ENCODE measurements at places on chromosomes 1 and 21.

- peak; percentile 75 for DNase-seq
These were observed 7.5 kb upstream of the ZNF648 start for GRCh38 chr1:182069028-182069466.

GRCh38 chr1:162178432-162178831 is 108.9 kb downstream of the NOS1AP start:
- no peak for DNase-seq

DNA sequence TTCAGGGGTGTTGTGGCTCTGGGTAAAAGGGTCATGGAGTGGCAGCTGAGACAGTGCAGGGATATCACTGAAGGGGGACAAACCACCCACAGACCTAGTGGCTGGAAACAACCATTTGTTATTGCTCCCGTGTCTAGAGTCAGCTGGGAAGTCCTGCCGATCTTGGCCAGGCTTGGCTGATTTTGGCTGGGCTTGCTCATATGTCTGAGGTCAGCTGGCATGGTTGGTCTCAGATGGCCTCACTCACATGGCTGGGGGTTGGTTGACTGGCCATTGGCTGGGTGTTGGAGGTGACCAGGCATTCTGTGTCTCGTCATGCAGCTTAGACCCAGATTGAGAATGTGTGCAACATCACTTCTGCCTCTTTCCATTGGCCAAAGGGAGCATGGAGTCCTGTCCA is 203.8 kb upstream of the POU3F1 start:
- DNase-seq, result no peak

GRCh38 chr21:29084372-29084771 is 10.9 kb upstream of the CCT8 start:
- DNase-seq, result no peak

- no peak for DNase-seq
These were observed 59.9 kb downstream of the SYT6 start for GRCh38 chr1:114093624-114094362.

Measured in GM13977 (cell line).